Stimulated activated CD8-positive, alpha-beta memory T cell treated with anti-CD3 and anti-CD28 coated beads, Interleukin-15, amount 100 ng/mL, for 4 hours (primary cell): ENCODE measurements at places on chromosomes 13 and 19.

- DNase-seq: no peak
Measured at GRCh38 chr13:39656325-39656677, 839 bp downstream of the COG6 start.

DNA sequence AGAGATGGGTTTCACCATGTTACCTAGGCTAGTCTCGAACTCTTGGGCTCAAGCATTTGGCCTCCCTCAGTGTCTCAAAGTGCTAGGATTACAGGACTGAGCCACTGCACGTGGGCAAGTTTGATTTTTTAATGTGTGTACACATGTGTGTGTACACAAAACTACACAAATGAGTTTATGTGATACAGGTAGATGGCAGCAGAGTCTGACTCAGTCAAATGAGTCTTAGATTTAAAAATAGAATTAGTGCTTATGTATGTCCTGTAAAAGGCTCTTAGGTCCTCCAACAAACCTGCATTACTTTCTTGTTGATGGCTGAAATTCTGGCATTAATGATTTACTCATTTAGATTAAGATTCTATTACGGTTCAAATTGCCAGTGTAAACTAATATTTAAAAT is 293.7 kb downstream of the PCDH17 start:
- no peak for DNase-seq

- DNase-seq: peak; percentile 29
Measured at GRCh38 chr19:43780706-43781525, at the start of gene KCNN4. KCNN4 (minus strand) TSS chr19:43780973; CDS start chr19:43780861, 112 bp downstream.

GRCh38 chr19:49133621-49134454 is 14.5 kb downstream of the PPFIA3 start:
- DNase-seq: no peak

DNA sequence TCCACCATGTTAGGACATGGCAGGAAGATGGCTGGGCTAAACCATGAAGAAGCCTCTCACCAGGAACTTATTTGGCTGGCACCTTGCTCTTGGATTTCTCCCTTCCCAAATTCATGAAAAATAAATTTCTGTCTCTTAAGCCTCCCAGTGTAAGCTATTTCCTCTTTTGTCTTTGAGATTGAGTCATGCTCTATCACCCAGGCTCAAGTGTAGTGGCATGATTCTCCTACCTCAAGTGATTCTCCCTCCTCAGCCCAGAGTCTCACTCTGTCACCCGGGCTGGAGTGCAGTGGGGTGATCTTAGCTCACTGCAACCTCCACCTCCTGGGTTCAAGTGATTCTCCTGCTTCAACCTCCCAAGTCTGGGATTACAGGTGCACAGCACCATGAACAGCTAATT is 12.6 kb downstream of the ZNF888 start:
- DNase-seq: no peak

GRCh38 chr19:43499042-43499441 is 5.5 kb downstream of the PHLDB3 start:
- DNase-seq: no peak

- DNase-seq: no peak
Measured at GRCh38 chr19:49524812-49525455, 2.9 kb upstream of the RCN3 start.

DNA sequence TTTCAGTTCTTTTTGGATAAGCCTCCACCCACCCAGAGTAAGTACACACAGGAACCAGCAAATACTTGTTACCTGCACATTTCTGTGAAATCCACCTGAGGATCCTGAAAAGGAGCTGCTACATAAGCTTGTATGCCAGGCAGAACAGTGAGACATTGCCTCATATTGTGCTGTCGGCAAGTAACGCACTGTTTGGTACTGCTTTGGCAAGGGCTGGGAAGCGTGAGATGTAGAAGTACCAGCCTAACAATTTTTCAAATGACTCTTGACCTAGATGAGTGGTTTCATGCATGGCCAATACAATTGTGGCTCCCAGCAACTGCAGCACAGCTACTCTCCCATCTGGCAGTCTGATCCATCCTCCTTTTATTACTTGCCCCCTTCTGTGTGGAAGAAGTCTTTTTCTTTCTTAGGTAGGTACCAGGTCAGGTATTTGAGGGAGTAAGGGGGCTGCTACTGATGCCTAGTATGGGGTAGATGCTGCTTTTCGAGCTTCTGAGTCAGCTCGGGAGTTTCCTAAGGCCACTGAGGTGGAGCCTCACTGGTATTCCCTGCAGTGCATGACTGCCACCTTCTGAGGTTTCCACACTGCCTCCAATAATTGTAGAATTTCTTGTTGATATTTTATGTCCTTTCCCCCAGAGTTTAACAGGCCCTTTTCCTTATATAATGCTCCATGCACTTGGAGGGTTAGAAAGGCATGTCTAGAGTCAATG is 52.2 kb downstream of the ZNF737 start:
- no peak for DNase-seq

DNA sequence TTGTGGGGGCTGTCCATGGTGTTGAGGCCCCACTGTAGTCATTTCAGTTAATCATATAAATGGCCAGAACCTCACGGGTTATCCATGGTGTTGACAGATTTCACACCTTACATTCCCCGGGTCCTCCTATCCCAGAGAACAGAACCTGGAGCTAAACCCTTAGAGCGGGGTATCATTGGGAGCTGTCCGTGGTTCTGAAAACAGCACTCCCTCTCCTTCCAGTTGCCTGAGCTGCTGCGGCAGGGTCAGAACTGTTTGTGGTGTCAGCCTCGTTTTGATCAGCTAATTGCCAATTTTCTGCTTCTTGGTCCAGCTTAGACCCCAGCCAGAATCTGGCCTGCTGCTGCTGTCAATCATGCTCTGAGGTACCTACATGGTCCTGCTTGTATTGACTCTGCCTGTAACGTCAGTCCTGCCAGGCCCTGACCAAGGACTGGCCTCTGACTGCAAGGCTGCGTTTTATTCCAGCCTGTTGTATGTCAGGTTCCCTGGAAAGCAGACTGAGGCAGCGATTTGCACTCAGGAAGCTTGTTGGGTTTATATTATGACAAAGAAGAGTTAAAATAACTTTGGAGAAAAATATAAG is 55.8 kb upstream of the KCTD15 start:
- DNase-seq: no peak

- no peak for DNase-seq
Measured at GRCh38 chr13:113875429-113875815, 11.5 kb upstream of the GAS6 start.

GRCh38 chr13:43022934-43023288 is 475 bp upstream of the DNAJC15 start:
- no peak for DNase-seq
